Naive thymus-derived CD4-positive, alpha-beta T cell (primary cell): ENCODE measurements at places on chromosomes 3 and 15. TPM values are rescaled to one million over a fixed set of nuclear protein-coding genes. Genes with fewer than 3 reads are reported as not detected.

DNA sequence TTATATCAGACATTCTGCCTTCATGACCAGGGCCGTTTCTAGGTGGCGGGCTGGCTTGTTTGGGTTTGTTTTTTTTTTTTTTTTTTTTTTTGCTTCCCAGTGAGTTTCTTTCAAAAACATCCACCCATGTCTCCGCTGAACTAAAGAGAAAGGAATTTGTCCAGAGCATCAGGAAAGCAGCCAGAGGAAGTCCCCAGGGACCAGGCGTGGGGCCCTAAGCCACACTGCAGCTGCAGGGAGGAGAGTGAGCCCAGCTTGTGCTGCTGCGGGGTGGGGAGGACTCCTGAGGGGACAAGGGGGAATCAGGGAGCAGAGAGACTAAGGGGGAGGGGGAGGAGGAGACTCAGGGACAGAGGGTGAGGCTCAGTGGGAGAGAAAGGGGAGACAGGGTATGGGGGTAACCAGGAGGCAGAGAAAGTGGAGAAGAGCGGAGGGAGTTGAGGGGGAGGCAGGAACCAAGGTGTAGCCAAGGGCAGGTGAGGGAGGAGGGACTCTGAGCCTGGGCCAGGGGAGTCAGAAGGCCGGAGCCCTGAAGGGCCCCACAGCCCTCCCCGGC, 49.5 kb downstream of the CYP11A1 start:
- H3K4me3 ChIP-seq, result no peak overlapping the region
- H3K36me3 ChIP-seq, result no peaks in the 10 kb centered on the region
- no peak for DNase-seq
- H3K27me3 ChIP-seq, result no peaks in the 10 kb centered on the region
- H3K27ac ChIP-seq, result no peak overlapping the region

GRCh38 chr3:173732237-173732636, 334.7 kb downstream of the NLGN1 start:
- no peak for DNase-seq
- H3K4me3 ChIP-seq, result no peak overlapping the region
- H3K36me3 ChIP-seq, result no peaks in the 10 kb centered on the region
- H3K27ac ChIP-seq, result no peak overlapping the region
- H3K27me3 ChIP-seq, result no peaks in the 10 kb centered on the region

GOLGA8A gene
- total RNA-seq, result 361 and 380 TPM in 2 replicates

KBTBD13 gene
- total RNA-seq, result not detected

EPM2AIP1 gene
- total RNA-seq, result 23.3 and 26.1 TPM in 2 replicates
